Hematopoietic multipotent progenitor cell treated with erythropoietin and hydrocortisone succinate and interleukin-3 and kit ligand, for 6 days (in vitro differentiated cells): ENCODE measurements at places on chromosomes 2 and 18.

- DNase-seq: no peak
Measured at GRCh38 chr18:63043516-63043915, 276.1 kb downstream of the BCL2 start.

DNA sequence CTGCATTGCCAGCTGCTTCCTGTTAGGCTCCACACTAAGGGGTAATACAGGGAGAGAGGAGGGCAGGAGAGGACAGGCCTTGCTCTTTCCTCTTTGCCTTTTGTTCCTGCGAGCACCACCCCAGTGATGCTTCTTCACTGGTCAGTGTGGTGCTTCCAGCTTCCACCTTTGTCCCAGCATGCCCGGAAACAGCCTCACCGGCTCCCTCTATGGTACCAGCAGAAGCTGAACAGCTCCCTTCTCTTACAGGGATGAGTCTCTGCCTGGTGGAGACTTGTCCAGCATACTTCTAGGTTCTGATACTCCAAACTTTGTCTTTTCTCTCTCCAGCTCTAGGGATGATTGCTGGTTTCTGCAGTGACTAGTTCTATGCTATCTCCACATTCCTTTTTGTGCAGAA lies 413.3 kb downstream of the TSN start:
- DNase-seq: no peak

- peak; percentile 54 for DNase-seq
Measured at GRCh38 chr18:26468931-26469340, 79.4 kb downstream of the KCTD1 start.

DNA sequence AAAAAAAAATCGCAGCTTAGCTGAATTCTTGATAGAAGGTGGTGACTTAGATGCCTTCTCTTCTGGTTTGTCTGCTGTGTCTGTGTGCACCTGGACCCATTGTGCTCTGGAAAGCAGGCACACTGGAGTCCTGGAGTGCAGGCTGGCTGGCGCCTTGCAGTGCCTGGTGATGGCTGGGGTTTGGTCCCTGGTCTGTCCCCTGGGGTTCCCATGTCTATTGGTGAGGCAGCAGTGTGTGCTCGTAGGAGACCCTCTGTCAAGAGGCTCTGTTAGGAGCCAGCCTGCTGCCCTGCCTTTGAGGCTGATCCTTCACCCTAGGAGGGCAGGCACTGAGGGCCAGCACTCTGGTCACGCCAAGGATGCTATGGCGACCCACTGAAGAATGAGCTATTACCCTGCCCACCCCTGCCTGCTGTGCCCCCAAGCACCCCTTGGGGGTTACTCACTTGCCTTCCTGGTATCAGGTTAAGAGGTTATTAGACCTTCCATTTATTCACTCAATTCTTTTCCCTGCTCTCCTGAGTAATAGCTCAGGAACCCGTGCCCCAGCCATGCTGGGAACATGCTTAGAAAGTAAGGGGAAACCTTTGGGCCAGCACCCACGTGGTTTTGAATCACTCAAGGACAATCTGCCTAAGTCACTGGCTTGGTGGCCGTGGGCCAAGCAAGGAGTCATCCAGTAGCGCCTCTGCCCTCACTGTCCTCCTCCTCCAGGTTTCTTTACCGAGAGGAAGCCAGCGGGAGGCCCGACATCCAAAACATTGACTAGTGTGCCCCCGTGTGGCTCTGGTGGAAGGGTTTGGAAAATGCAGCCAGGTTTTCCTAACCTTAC lies 284.5 kb downstream of the PRKCE start:
- peak; percentile 94 for DNase-seq

DNA sequence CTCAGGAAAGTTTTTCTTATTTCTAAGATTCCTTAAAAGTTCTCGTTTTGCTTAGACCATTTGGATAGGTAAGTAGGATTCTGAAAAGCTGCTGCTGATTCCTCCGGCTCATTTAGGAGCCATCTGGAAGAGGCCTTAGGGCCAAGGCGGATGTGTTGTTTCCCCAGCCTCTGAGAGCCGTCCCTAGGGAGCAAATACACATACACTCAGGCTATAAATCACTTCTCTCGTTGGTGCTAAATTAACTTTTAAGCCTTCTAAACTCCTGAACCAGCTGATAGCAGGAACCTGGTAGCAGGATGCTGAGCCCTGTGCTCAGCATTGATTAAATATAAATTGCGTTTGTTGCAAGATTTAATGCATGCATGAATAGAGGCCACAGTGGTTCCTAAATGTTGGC lies 109.8 kb downstream of the ADCYAP1 start:
- no peak for DNase-seq

DNA sequence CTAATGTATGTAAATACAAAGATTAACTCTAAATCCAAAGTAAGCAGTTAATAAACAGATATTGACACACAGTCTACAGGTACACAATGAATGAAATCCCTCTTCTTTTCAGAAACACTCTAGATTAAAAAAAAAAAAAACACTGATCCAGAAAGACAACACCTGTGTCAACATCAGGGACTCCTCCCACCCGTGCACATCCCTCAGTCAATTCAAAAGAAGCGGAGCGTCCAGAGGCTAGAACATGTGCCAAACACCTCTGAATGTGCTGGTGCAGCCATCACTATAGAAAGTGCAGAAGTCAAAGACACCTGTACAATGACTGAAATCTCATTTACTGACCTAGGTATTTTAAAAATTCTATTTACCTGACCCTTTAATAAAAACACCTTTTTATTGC lies 622.6 kb upstream of the ID2 start:
- DNase-seq: no peak

DNA sequence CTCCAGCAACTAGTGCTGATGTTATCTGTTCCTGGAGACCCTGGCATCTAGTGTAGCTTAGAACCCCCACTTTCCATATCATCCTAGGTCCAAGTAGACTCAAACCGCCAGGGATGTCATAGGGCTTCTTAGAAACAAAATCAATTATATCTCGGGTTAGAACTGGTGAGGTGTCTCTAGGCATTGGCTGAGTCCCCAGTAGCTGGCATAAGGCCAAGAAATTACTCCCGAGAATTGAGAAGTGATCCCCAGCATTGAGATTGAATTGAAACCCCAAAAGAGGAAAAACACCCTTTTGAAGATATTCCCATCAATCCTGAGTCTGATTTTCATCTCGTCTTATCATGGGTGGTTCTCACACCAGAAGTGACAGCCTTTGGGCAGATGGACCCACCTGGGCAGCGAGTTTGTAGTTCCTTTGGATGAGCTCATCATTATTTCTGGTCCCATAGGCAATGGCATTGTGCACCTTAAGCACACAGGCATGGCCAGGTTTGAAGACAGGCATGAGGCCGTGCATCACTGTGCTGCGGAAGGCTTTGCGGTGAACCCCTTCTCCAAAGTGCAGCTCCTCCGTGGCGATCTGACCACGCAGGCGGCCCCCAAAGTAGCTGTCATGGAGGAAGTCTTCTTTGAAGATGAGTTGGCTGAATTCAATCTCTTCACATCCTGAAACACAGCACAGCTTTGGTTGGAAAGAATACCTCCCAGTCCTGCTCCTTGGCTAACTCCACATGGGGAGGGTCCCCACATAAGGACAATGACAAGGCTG lies 112.2 kb downstream of the ALPK2 start:
- DNase-seq: no peak

GRCh38 chr2:239111401-239112100 lies 263.7 kb downstream of the TWIST2 start:
- DNase-seq: no peak

DNA sequence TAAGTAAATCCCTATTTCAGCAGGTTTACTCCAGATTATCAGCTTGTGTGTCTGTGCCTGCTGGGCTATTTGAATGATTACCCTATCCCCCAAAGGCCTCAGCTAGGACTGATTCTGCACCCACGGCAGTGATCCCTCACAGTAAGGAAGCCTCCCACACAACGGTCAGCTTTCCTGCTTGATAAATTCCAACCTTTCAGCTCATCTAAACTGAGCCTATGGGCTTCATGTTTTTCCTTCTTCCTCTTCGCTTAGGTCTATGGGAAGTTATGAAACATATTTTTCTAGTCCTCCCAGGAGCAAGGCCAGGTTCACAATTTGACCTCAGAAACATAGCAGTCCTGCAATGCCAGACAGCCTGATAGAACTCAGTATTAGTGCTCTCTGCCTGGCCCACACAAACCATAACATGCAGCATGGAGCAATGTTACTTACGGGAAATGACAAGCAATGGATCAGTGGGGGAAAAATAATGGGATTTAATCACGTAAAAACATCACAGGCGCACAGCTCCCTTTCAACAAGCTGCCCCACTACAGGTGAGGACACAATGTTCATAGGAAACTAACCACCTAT lies 170.9 kb downstream of the ZNF521 start:
- DNase-seq: no peak

DNA sequence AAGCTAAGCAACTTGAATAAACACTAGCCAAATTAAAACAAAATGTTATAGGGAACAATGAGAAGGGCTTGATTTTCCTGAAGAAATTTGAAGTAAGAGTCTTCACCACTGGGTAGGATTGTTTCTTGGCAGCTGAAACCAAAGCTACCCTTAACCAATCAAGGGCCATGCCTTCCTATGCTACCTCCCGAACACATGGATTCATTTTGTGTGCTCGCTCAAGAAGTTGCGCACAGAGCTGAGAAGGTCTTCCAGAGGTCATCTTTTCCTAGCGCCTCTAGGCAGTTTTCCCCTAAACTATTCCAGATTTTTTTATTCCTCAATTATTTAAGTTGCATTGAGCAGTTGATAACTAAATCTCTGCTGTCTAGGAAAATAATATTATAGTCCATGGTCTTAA lies 264.6 kb downstream of the RBM43 start:
- DNase-seq: no peak

DNA sequence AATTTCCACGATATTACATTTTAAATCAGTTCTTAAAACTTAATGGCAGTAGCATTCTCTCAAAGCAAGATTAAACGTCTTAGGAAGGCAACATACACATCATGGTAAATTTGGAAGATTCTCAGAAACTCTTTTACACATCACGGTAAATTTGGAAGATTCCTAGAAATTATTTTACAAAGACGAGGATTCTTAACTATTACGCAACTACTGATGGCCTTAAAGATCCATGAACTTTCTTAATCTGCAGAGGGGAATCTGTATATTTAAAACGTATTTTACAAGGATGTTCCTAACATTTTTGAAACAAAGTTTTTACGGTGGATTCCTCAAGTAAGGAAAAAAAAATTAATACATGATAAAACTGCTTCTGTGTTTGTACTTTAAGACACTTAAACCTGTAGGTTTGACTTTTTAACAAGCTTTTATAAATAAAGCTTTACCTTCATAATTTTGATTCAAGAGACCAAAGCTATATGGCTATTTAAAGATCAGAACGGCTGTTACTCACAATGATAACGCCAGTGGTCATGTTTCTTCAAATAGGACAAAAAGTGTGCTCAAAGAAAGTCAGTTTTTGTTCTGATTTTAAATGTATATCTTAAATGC lies 1.7 kb downstream of the ATF2 start:
- no peak for DNase-seq

- no peak for DNase-seq
Measured at GRCh38 chr18:12017081-12017480, 35.8 kb downstream of the IMPA2 start.

GRCh38 chr2:109343460-109343859 lies 214.5 kb downstream of the SH3RF3 start:
- no peak for DNase-seq

DNA sequence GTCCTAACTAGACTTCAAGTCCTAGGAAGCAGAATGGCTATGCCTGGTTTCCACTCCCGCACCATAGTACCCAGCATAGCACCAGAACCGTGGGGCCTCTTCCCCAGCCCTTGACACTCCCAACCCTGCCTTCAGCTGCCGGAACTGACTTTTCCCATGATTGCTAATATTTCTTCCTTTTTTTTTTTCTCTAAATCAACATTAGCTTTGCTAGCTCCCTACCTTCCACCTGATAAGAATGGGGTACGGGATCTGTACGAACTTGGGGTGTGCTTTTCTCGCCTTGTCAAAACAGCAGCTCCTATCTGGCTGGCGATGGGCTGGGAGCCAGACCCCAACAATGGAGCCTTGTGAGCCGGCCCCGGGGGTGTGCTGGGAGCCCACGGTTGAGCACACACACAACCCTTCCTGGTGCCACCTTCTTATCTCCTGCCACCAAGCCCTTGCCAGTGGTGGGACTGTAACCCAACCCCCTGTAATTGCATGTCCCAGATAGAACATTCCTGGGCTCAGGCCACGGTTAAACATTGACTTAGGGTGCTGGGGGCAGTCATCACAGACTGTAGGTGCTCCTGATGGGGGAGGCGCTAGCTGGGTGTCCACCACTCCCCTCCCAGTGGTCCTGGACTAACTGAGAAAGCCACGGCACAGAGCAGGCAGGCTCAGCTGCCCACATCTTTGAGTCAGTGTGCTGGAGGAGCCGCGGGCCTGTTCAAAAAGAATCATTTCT lies 213.0 kb upstream of the HAAO start:
- peak; percentile 97 for DNase-seq

GRCh38 chr2:18719978-18720775 lies 130.8 kb upstream of the NT5C1B start:
- DNase-seq: no peak

- DNase-seq: no peak
Measured at GRCh38 chr2:169771612-169772011, 27.1 kb upstream of the SSB start.

DNA sequence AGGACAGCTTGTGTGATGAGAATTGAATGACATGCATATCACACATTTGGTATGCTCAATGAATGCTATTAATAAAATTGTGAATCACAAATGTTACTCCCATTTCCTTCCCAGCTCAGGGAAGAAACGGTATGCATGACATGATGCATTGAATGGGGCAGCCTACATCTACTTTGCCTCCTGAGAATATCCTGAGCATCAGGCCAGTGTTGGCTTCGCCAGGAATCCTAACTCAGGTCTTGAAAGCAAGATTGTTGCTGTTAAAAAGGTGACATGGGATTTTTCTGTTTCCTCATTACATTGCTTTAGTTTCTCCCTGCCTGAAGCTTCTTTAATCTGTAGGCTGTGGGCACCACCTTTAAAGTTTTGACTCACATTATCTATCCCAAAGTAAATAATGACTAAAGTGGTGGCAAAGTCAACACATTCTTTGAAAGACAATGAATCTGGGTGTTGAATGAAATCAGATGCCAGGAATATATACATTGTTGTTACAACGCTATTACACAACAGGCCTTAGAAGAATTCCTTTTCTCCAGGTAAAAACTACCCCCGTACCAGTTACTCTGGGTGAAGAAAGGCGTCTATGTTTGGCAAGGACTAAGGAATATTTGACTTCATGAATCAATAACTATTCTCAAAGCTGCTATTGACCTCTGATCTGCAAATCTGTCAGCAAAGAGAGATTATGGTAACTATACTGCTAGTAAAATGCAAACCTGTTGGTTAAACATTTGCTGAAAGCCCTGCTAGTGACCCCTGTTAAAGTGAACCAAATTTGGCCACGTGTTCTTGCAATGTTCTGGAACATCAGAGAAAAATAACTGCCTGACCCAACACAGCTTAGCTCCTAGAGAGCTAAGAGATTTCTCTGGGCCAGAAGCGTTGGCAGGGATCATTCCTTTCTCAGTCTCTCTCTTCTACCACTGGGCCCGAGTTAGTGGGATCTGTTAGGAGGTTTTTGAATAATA lies 30.5 kb upstream of the NEDD4L start:
- DNase-seq: no peak

DNA sequence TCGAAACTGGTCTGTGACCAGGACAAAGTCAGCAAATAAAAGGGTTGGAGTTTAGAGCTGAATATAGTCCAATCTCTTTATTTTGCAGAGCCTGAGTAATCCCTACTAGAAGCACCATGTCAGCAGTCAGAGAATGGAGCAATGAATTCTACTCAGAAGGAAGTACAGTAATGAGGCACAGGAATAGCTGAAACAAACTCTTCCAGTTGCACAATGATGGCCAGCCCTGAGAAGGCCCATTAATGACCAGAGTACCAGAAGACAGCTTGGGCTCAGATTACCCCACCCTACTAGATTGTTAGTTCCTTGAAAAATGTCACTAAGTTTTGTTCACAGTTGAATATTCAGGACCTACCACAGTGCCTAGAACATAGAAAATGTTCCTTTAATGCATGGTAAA lies 40.3 kb upstream of the SCG2 start:
- DNase-seq: no peak
